ENCODE measurements at places on chromosomes 1 and 21.

GRCh38 chr1:225962440-225962975, 21.5 kb upstream of the LEFTY2 start:
- DNase-seq: no peak

GRCh38 chr1:2639203-2639602, 6.4 kb upstream of the MMEL1 start:
- DNase-seq: no peak

GRCh38 chr1:209755256-209755655, 597 bp upstream of the TRAF3IP3 start:
- DNase-seq: no peak

- DNase-seq: no peak
These were observed 746.9 kb upstream of the ADGRL2 start for GRCh38 chr1:81053826-81054225.

DNA sequence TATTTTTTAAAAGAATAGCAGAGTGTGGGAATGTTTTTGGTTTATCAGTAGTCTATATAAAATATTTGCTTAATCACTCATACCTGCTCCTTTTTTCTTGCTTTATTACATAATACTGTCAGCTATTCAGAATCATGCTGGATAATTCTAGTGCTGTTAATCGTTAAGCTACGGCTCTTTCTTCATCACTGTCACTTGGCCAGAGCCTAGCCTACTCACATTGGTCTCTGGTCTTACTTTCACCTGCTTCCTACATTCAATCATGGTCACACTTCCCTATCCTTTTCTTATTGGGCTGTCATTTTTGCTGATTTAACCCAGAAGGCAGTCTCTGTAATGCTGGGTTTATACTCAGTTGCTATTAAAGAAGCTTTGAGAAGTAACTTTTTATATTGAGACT, 2.5 kb downstream of the KLHL20 start:
- no peak for DNase-seq

- DNase-seq: no peak
These were observed 8.0 kb upstream of the B4GALT3 start for GRCh38 chr1:161185282-161185682.

DNA sequence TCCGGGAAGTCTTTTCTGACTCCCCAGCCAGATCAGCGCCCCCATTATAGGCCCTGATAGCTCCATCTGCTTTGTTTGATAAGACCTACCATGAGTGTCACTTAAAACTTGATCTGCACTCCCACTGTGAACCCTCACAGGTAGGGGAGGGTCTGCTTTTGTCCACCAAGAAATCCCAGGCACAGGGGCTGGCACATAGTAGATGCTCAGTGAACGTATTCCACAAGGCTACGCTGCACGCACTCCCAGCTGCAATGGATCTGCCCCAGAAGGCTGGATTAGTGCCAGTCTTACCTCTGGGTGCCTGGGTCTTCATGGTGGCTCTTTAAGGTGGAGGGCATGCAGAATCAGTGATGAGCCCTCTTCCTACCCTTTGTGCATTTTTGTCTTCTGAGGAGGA, 447.1 kb downstream of the PTPRU start:
- no peak for DNase-seq

GRCh38 chr21:20301395-20301794, 696.8 kb upstream of the NCAM2 start:
- no peak for DNase-seq

GRCh38 chr1:5850503-5850902, 141.7 kb downstream of the NPHP4 start:
- DNase-seq: no peak

Data from vagina (tissue), 2 donors.